ENCODE measurements at places on chromosomes 2 and 18.

- DNase-seq, result no peak
Observed at GRCh38 chr2:66228128-66228547, 206.8 kb upstream of the MEIS1 start.

- no peak for DNase-seq
Observed at GRCh38 chr2:98658816-98659490, 50.6 kb downstream of the UNC50 start.

DNA sequence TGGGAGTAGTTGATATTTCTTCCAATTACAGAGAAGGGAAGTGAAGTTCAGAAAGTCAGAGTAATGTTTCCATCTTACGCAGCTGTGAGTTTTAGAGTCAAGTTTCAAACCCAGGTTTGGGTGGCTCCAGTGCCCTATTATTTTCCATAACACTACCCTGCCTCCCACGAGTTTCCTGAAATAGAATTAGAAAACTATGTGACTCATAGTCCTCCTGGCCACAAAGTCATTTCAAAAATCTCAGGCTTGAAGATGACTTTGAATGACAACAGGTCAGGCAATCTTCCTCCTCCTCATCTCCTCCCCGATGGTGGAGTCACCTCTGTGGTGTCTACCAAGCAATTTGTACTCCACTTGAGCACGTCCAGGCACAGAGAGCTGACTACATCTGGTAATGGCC, 212.3 kb upstream of the TRIB2 start:
- peak; percentile 53 for DNase-seq

DNA sequence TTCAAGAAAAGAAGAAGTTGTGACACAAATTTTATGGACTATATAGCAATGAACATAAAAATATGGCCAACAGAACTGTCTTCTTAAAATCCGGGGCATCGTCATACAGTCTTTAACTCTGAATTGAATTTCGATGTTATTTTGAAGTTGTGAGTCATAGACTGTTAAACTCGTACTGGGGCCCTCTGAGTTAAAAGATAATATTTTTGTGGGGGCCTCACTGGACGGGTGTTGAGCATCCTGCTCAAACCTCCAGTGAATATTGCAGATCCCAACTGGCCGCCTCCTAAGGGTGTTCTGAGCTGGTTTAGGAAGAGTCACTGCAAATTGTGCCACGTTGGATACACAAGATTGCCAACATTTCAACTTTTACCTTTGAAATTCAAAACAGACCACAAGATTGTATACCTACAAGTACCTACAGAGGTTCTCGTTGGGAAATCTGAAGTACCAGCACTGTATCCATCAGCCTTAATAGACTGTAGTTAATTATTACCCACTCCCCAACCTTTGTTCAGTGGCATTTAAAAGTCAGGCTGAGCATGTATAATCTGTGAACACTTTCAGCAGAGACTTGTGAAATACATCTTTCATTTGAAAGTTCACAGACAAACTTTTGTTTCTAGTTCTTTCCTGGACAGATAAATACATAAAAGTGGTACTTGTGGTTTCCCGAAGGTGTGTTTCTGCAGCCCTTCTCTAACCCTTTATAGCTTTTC, 27.8 kb downstream of the KLHL23 start:
- DNase-seq, result no peak

- DNase-seq, result no peak
Observed at GRCh38 chr2:219078126-219078525, 17.4 kb upstream of the IHH start.

- no peak for DNase-seq
Observed at GRCh38 chr2:41967476-41968181, 80.2 kb upstream of the PKDCC start.

GRCh38 chr2:127293748-127294562, at the start of gene ERCC3:
ERCC3 (minus strand) TSS chr2:127294144; CDS start chr2:127294081, 63 bp downstream.
- DNase-seq, result peak; percentile 84

GRCh38 chr2:221255862-221256261, 316.2 kb downstream of the EPHA4 start:
- no peak for DNase-seq

DNA sequence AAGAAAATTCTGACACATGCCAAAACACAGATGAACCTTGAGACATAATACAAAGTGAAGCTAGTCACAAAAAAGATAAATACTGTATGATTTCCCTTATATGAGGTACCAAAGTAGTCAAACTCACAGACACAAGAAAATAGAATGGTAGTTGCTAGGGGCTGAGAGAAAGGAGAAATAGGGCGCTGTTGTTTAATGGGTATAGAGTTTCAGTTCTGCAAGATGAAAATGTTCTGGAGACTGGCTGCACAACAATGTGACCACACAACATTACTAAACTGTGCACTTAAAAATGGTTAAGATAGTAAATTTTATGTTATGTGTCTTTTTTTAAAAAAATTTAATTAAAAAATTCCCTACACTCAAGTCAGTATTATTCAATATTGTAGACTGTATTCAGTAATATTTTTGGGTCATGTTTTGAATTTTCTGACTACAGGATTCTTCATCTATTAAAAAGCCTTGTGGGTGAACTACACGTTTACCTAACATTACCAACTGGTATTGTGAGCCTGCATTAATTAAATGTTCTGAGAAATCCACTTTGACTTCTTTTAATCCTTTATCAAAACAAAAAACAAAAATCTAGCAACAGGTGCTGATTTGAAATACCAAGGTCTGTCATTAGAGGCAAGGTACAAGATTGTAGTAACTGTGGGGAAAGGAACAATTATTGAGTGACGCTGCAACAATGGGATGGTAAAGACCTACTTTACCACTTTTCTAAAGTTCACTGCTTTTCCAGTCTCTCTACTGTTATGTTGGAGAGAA, 140.8 kb upstream of the ZFP36L2 start:
- DNase-seq, result no peak

DNA sequence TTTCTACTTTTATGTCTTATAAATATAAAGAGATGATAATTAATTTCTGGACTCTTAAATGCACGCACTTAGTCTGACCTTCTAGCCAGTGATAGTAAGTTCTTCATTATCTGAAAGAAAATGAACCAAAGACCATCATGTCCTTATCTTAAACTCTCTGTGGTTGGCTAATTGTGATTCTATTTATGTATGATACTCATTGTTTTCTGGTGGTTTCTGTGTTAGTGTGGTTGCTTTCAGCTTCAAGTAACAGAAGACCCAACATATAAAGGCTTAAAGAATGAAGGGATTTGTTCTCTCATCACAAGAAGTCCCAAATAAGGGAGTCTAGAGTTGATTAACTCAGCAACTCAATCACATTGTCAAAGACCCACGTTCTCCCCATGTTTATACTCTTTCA, 225.2 kb upstream of the TANK start:
- DNase-seq, result no peak

GRCh38 chr2:216243026-216243425, 129.3 kb downstream of the MARCHF4 start:
- no peak for DNase-seq

DNA sequence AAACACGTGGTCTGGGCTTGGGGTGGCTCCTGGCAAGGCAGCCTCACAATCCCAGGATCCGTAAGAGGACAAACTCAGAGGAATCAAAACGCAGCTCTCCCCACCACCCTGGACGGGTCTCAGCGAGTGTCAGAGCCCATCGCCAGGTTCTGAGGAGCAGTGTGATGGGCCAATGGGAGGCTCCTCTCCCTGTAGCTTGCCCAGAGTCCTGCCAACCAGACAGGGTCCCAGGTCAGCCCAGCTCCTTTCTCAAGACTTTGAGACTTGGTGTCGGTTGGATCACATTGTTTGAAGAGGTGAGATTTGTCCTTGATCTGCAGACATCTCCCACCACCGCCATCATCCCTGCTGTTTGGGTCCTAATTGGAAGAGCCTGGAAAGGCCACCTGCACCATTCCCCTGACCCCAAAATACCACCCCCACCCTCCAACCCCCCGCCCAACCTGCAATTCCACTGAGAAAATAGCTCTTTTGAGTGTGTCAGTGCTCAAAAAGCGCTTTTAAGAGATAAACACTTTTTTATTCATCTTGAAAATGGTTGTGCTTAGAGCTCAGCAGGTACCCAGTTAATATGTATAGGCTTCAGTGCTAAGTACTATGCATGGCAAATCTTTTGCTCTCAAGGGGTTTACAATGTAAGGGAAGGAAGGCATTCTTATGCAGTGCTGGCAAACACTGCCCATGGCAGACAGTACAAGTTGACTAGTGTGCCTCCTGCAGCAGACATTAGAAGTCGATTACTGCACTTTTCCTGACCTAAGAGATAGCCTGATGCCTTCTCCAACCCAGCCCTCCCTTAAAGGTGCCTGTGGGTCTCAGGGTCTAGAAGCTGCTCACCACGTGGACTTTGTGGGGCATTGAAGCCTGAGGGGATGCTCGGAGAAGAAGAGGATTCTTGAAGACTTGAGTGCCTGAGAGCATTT, 50.6 kb downstream of the GLI2 start:
- no peak for DNase-seq

DNA sequence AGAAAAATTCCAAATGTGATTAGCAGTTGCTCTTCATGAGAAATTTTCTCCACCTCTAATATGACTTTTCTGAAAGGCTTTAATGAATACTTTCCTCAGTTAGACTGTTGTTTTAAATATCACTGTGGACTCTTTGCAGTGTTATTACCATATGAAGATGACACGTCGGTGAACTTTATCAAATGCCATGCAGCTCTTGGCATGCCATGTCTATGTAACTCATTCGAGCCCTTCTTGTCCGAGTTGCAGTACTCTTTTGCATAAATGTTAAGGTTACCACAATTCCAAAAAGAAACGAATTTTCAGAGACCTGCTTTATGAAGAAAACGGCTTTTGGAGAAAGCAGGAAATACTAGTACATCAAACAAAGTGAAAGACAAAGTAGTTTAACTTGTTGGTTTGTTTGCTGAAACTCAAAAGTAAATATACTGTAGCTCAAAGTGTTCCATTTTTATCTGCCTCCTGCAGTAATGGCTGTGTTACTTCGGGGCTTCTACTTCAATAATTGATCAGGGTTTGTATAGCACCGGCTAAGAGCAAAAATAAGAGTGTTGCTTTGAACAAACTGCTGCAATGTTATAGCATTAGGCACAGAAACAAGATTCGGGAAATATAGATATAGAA, 204.1 kb downstream of the ARHGAP15 start:
- no peak for DNase-seq

DNA sequence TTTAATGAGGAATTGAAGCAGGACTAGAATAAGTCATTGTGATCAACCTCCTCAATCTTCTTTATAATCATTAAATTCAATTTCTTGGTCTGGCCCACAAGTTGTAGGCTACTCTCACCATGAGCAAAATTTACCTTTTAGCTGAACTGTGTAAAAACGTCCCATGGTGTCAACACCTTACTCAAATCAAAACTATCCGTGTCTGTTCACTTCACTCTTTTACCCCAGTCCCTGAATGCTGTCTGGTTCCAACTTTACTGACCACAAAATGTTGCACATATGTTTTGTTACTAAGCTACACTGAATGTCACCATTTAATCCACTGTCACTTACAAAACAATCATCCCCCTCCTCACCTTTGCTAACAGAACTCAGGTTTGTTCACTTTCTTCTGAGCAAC, 951.6 kb upstream of the SLC39A10 start:
- DNase-seq, result no peak

DNA sequence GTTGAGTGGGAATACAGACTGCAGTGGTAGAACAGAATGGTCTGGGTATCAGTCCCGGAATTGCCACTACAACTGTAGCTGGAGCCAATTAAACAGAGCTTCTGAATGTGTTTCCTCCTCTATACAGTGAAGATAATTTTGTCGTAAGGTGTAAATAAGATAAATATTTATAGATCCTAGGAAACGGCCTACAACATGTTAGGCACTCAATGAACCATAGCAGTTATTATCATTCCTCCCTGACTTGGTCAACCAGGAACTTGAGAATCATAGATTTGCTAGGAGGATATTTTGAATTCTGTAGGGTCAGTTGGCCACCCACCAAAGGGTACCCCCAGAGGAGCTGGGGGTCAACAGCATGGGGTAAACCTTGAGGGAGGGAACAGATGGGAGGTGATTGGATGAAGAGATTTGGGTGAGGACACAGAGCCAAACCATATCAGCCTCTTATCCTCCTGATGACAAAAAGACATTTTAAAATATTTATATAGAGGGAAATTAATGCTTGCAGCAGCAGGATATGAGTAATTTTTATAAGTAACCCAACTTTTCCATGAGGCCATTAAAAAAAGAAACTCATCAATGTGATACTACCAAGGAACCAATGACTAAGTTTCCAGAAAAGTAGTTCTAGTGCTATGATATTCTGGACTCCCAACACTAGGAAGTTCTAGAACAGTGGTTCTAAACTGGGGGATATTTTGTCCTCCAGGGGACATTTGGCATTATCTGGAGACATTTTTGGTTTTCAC, 4.0 kb downstream of the DHRS9 start:
- DNase-seq, result no peak

DNA sequence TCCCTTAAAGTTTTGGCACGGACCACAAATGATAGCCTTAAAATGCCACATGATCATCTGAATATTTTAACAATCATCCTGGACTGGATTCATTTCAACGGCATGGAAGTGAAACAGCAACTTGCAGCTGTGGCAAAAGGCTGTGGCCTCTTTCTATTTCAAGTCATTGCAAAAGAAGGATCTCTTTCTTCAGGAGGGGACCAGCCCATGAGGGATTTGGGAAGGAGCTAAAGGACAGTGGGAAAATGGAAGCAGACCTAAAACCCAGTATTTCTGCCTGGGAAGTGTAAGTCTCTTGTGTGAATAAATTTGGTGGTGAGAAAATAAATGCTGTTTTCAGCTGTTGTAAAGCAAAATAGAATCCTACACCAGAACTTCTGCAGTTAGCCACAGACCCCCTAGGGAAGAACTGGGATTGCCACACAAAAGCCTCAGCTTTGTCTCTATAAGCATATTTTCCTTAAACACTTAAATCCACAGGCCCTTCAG, 107.3 kb upstream of the ZFP36L2 start:
- DNase-seq, result peak; percentile 76

GRCh38 chr18:77078690-77079070, 53.9 kb downstream of the MBP start:
- DNase-seq, result no peak

- peak; percentile 59 for DNase-seq
Observed at GRCh38 chr2:47631792-47632398, 151.1 kb upstream of the MSH6 start.

DNA sequence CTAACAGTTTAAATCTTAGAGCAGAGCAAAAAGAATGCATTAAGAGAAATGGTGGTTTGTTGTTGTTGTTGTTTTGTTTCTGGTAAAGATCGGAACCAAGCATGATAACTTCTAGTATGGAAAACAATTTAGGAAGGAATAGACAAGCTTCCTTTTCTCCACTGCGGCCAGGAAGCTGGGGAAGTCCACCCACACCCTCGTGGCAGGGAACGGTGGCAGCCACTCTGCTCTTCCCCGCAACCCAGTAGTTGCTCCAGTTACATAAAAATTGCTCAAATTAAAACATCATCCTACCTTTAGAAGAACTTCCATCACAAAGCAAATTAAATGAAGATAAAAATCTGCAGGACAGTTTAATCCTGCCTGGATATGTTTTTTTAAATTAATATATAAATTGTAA, 113.0 kb downstream of the RBMS1 start:
- no peak for DNase-seq

- no peak for DNase-seq
Observed at GRCh38 chr2:74673826-74674528, 19.9 kb downstream of the SEMA4F start.

DNA sequence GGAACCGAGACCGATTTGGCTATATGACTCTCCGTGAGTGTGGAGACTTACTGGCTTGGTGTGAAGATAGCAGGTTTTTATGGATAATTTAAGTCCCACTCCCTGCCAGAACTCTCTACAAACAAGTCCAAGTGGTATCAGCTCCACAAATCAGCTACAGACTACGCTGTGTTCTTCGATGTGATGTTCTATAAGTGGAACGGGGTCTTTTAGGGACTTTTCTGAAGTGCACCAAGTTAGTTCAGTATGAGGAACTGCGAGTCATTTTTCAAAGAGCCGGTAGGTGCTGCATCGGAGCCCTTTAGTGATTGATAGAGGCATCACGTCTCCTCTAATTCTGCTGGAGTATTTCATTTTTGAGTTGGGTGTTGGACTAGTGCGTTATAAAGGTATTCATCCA, 107.1 kb downstream of the TSHZ1 start:
- DNase-seq, result no peak

Data from fibroblast of skin of abdomen (primary cell).